Lower lobe of right lung (tissue), 2 donors: ENCODE measurements at places on chromosomes 12 and 14. TPM values are rescaled to one million over a fixed set of nuclear protein-coding genes. Genes with fewer than 3 reads are reported as not detected.
A peak's percentile ranks its signal among the peaks of the same experiment; 100 is the strongest.

GRCh38 chr12:14643251-14643650, 53.1 kb downstream of the GUCY2C start:
- no peak for DNase-seq

- DNase-seq, result no peak
Observed at GRCh38 chr12:2631653-2632350, 163.0 kb upstream of the FKBP4 start.

- no peak for DNase-seq
Observed at GRCh38 chr12:6641131-6641530, 5.4 kb upstream of the LPAR5 start.

GRCh38 chr12:7123806-7124522, 4.7 kb downstream of the RBP5 start:
- no peak for DNase-seq

- peak; percentile 79 for DNase-seq
Observed at GRCh38 chr14:103518422-103519042, 4.1 kb downstream of the CKB start.

DNA sequence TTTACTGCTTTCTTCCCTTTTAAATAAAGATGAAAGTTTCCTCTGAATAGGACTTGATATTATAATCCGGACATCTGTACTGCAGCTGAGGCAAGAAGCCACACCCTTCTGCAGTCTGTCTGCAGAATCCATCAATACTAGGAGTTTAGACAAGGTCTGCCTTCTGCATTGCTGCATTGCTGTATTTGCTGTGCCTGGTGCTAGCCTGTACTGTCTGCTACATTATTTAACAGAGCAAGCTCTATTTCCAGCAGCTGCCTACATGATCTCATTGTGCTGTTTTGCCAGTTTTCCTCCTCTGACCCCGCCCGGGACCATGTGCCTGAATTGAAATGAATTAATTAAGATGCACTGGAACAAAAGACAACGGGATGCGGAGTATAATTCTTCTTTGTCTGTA, 1.7 kb downstream of the TUBA1A start:
- no peak for DNase-seq

GRCh38 chr12:45827974-45828373, 98.5 kb downstream of the ARID2 start:
- no peak for DNase-seq

GRCh38 chr12:68980476-68981212, 47.7 kb upstream of the CPM start:
- no peak for DNase-seq

- no peak for DNase-seq
Observed at GRCh38 chr14:24059841-24060388, 8.1 kb downstream of the CARMIL3 start.

DNA sequence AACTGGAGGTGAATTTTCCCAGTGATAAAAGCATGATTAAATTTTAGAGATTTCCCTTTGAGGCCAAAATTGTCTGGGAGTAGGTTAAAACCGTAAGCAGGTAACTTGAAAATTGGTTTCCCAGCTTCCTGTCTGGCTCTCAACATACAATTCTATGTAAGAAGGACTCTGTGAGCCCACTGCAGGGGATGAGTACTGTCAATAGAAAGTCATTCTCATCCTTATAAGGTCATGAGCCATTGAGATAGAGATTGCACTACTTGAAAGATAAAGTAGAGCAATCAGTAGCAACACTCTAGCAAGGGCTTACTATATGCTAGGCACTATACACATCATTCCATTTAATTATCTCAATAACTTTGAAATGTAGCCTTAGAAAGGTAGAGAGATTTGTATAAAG, 225.6 kb upstream of the HMGA2 start:
- DNase-seq, result no peak

DNA sequence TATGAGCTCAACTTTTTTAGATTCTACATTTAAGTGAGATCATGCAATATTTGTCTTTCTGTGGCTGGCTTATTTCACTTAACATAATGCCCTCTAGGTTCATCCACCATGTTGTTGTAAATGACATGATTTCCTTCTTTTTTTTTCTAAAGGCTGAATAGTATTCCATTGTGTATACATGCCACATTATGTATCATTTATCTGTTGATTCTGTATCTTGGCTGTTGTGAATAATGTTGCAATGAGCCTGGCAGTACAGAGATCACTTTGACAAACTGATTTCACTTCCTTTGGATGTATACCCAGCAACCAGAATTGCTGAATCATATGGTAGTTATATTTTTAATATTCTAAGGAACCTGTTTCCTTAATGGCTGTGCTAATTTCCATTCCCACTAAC, 19.1 kb downstream of the FBXW8 start:
- no peak for DNase-seq

DNA sequence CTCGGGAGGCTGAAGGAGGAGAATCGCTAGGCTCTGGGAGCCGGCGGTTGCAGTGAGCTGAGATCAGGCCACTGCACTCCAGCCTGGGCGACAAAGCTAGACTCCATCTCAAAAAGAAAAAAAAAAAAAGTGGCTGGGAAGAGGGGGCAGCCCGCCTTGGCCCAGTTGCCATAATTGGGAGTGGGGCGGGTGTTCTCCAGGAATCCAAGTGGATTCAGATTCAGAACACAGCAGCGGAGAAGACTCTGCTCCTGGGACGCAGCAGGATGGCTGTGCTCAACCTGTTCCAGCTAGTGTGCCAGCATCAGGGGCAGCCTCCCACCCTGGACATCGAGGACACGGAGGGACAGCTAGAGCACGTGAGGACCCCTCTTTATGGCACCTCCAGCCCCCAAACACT, 5.5 kb downstream of the CFAP73 start:
- no peak for DNase-seq

- DNase-seq, result no peak
Observed at GRCh38 chr14:53472306-53472705, 319.2 kb upstream of the DDHD1 start.

DNA sequence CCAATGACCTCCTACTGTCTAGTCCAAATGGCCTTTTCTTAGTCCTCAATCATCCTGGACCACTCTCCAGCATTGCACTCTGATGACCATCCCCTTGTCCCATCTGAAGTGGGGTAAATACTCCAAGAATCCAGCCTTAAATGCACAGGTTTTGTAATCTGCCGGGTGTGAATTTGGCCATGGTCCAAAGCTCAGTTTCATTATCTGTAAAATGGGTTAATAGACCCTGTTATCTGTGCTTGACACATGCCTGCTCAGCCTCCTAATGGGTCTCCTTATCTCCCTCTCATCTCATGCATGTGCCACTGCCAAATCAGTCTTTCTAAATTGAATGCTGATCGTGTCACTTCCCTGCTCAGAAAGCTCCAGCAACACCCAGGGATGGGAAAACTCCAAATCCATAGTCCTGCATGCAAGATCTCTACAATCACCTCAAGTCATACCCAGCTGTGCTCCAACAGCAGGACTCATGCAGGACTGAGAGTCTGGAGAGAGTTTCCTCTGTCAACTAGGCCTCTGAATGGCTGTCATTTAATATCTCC, 22.3 kb downstream of the LGR5 start:
- no peak for DNase-seq

- DNase-seq, result no peak
Observed at GRCh38 chr12:53402871-53403270, 20.8 kb upstream of the AMHR2 start.

- peak; percentile 51 for DNase-seq
Observed at GRCh38 chr12:85468356-85469157, 188.5 kb downstream of the ALX1 start.

GRCh38 chr12:87801860-87802720, 227.1 kb downstream of the C12orf50 start:
- DNase-seq, result no peak

GRCh38 chr12:79991586-79991985, 56.7 kb upstream of the PPP1R12A start:
- no peak for DNase-seq

- DNase-seq, result no peak
Observed at GRCh38 chr12:17015501-17015900, 409.5 kb upstream of the LMO3 start.

DNA sequence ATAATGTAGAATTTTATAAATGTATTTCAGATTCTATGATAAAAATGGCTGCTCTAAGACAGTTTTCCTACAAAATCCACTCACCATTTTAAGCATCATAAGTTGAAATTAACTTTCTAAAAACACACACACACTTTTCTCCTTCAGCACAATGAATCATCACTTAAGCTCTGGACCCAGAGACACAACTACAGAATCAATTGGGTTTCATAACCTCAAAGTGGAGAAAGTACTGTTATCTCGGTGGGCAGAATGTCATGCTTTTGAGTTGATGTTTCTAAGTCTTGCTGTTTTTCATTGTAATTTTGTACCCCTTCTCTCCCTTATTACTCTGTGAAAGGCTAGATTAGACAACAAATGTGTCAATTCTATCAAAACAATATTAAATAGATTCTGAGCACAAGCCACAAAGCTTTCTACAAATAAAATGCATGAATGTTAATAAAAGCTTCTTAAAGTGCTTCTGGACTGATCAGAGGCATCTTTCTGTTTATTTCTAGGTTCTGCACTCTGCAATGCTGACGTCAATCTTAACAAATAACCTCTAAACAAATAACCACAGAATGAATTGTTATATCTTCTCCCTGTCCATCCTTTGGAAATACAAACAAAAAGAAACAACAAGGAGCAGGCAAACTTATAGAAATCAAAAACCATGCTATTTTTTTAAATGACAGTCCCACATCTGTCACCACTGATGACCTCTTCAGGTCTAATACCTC, 8.2 kb downstream of the IPO8 start:
- no peak for DNase-seq

DNA sequence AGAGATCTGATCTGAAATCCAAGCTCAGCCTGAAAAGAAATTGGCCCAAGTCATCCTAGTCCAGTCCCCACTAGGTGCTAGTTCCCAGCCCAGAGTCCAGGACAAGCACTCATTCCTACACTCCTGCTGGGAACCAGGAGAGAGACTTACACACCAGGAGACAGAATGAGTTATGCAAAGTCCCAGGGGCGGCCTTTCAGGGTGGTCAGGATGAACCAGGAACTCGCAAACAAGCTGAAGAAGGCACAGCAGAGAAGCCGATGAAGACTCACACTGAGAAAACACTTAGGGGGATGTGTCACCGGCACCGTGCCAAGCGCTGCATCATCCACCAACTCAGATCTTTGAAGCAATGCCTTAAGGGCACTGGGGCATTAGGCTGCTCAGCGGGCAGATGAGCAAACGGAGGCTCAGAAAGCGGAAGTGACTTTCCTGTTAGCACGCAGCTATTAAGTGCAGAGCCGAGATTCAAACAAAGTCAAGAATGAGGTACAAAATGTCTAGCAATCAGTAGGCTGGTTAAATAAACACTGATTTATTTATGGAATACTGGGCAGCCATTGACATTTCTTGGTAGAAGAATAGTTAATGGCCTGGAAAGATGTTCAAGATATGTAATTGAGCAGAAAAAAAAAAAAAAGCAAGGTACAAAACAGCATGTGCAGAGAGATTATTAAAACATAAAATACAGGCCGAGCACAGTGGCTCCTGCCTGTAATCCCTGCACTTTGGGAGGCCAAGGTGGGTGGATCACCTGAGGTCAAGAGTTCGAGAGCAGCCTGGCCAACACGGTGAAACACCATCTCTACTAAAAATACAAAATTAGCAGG, 78.7 kb downstream of the LRRC74A start:
- DNase-seq, result peak; percentile 81

- no peak for DNase-seq
Observed at GRCh38 chr12:132262256-132263060, 66.9 kb downstream of the GALNT9 start.

DNA sequence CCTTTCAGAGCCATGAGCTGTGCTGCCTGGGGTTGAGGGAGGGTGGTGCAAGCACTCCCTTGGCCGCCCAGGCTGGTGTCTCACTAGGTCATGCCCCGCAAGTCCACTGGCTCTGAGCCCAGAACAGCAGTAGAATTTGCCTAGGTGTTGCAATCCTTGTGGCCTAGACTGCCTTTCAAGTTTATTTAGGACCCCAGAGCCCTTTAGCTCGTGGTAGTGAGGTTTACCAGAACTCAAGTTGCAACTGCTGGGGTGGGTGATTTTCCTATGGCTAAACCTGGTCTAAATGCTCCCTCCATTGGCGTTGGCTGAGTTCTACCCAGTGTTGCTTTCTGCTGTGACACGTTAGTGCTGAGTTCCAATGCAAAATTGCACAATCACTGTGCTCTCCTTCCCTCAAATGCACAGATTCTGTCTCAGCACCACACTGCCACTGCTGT, 287.2 kb downstream of the BCAT1 start:
- DNase-seq, result peak; percentile 82

DNA sequence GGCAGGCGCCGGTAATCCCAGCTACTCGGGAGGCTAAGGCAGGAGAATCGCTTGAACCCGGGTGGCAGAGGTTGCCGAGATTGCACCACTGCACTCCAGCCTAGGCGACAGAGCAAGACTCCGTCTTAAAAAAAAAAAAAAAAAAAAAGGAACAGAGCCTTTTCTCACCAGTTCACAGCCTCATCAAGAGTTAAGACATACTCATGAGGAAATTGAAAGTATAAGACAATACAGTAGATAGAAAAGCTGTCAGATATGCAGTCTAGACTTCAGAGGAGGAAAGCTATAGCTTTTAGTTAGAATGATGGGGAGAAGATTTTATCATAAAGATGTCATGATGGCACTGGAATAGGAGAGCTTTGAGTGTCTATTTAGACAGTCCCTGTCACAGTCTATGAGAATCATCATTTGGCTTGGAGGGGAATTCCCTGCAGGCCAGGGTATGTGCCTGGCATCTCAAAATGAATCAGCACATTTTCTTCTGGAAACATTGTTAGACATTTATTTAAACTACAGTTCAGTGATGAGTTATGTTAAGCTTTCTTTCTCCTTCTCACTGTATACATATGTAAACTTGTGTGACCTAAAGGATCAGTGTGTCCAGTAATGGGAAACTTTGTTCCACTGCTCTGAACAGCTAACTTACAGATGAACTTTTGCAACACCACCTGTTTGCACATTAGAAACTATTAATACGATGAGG, 2.9 kb upstream of the RAB35 start:
- DNase-seq, result no peak

- peak; percentile 60 for DNase-seq
Observed at GRCh38 chr12:116317986-116318575, 40.6 kb upstream of the MED13L start.

- no peak for DNase-seq
Observed at GRCh38 chr12:56205445-56205844, 16.2 kb upstream of the SMARCC2 start.

DNA sequence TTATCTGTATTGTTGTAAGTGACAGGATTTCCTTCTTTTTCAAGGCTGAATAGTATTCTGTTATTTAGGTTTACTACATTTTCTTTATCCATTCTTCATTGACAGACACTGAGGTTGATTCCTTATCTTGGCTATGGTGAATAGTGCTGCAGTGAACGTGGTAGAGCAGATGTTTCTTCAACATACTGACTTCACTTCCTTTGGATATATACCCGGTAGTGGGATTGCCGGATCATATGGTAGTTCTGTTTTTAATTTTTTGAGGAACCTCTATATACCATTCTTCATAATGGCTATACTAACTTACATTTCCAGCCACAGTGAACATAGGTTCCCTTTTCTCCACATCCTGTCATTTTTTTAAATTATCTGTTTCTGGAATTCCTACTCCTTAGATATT, 21.8 kb downstream of the DERA start:
- no peak for DNase-seq

FGF23 gene
- total RNA-seq, result not detected

TCP11L2 gene
- total RNA-seq, result 56.1 TPM

IQSEC3 gene
- total RNA-seq, result 10.7 TPM

ZFHX2 gene
- 5.1 TPM for total RNA-seq

IFI27 gene
- total RNA-seq, result 340 TPM

SMOC1 gene
- total RNA-seq, result 1.1 TPM

KCNJ8 gene
- total RNA-seq, result 12.8 TPM

PAH gene
- not detected for total RNA-seq

LHX5 gene
- not detected for total RNA-seq

HRK gene
- total RNA-seq, result 0.18 TPM
